Activated CD4-positive, alpha-beta T cell treated with anti-CD3 and anti-CD28 coated beads for 1 hour (primary cell): ENCODE measurements at places on chromosomes 3 and 15.

GRCh38 chr3:104447681-104448080 is 919.0 kb upstream of the ALCAM start:
- no peak for DNase-seq

GRCh38 chr3:35305406-35305805 is 333.9 kb upstream of the ARPP21 start:
- DNase-seq = no peak

GRCh38 chr3:51336261-51336660 is 48.8 kb upstream of the MANF start:
- no peak for DNase-seq

DNA sequence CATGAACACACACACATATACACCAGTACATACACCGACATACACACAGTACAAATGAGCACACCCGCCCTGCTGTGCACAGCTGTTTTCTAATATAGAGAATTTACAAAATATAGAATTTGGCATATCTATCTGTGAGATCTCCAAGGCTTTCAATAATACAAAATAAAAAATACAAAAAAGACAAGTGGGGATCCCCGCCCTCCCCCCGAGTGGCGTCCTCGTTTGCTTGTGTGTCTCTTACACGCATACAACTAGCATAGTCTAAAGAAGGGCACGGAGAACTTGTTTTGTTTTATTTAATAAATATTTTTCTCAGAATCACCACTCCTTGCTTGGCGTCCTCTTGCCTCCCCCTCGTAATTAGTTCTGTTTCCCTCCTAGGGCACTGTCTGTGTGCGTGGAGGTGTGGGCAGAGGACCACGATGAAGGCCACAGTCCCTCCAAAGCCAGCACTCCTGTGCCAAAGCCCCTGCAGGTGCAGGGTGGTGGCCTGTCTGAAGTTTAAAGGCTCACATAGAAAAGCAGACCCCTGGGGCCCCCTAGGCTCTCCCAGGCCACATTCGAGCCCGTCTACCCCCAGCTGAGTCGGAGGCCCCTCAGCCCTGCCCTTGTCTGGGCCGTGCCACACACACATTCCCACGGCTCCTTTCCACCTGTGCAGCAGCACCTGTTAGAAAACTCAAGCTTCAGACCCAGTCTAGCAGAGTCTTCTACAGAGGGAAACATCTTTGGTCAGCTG is 82.1 kb downstream of the SEC22A start:
- DNase-seq = no peak

- no peak for DNase-seq
Observed at GRCh38 chr3:23700616-23701015, 105.1 kb upstream of the UBE2E1 start.

- peak; percentile 24 for DNase-seq
Observed at GRCh38 chr15:31483053-31483985, 156.7 kb downstream of the KLF13 start.

DNA sequence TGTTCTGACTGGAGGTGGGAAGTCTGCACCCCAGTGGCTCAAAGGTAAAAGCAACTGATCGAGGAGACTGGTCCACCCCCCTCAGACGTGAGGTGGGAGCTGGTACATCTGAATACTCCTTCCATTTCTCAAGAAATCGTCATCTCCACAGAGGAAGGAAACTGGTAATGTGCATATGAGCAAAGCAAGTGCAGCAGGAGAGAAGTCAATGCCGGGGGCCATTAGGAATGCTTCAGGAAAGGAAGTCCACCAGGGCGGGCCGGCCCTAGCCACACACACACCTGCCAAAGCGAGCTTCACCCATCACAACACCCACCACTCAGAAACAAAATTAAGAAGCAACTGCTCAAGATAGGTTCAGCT is 8.5 kb downstream of the TBC1D2B start:
- no peak for DNase-seq

DNA sequence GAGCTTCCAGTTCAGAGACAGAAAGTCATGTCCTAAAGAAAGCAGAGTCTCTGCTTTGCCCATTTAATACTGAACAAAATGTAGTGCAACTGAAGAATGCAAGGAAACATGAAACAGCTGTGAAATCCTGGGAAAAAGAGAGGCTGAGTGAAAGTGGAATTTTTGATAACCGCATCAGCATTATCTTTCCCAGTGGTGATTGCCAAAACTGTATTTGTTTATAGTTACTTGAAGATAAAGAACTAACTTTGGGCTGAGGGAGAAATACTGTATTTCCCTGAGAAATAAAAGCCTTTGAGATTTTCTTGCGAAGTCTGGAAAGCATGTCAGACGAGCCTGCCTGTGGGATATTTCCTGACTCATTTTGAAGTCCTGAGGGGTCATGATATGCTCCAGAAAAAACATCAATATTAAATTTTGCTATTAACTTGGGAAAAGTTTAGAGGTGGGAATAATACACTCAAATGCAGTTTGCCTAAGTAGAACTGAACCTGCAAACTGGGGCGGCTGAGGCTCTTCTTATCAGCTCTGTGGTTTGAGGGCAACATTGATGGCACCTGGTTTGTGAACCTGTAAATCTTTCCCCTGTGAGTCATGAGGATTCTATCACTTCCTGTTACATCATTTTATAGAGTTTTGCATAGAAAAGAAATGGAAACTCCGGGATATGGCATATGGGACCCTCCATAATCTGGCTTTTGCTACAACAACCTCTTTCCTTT is 855.3 kb downstream of the MCTP2 start:
- no peak for DNase-seq

DNA sequence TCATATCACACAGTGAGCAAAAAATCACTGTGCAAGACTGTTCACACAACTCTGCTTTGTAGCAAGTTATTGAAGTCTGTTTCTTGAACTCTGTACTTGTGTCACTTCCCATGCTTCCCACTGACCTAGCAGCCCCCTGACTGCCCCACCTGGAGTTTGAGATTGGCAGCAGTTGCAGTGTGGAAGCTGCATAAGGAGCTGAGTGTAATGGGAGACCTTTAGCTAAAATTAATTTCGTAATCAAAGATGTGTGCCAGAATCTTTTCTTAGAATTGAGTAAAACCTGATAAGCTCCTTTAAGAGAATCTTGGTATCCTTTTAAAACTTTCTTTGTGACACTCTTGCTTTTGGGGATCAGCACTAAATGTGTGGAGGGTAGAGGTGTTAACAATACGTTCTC is 42.8 kb downstream of the NKIRAS1 start:
- no peak for DNase-seq

GRCh38 chr3:59426821-59427565 is 377.2 kb upstream of the CFAP20DC start:
- DNase-seq = no peak

- no peak for DNase-seq
Observed at GRCh38 chr3:177174607-177175170, 22.6 kb downstream of the TBL1XR1 start.

DNA sequence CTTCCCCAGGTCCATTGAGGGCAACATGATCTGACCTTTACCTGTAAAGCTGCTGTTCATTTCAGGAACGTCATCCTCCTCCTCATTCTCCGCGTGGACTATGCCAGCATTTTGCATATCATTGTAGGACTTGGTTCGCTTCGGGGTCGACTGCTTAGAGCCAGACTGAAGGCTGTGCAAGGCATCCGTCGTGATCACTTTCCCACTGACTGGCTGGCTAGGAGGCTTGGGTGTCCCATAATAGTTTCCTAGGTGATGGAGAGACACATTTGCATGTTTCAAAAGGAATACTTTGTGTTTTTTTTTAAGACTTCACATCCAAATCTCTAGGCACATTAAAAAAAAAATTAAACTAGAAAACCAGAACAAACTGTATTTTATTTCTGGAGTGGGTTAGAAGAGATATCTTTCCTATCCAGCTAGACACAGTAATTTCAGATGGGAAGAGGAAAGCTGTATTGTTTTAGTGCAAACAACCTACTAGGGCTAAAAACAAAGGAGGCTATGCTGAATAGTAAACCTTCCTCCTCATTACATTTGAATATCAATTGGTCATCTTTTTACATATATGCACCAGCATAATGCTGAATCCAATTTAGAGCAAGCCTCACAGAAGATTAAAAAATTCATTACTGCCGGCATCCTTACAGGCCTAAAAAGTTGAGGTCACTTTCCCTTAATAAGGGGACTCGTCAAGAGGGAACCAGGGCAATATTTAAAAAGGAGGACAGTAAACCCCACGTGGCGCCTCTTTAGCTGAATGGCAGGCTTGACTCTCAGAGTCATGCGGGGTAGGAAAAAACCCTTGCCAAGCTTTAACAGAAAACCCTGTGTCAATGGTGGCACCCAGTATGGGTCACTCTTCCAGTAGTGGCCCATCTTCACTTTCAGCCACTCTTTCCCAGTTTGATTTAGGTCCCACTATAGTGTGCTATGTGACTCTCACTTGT is 559.9 kb downstream of the MAGI1 start:
- DNase-seq = no peak

- DNase-seq = no peak
Observed at GRCh38 chr15:24786347-24786746, 110.8 kb downstream of the NPAP1 start.

- no peak for DNase-seq
Observed at GRCh38 chr3:188007897-188008296, 146.1 kb upstream of the LPP start.

DNA sequence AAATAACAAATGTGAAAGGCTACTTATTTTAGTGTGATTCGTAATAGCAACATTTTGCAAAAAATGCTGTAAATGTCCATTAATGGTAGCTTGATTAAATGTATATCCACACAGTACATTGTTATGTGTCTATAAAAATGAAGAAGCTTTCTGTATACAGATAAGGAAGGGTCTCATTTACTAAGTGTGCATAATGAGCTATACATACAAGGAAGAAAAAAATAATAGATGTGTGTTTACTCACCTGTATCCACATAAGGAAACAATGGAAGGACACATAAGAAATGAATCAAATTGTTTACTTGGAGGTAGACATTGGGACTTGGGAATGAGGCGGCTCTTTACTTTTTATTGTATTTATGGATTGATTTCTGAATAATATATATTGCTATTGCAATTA is 34.9 kb downstream of the MED12L start:
- DNase-seq = no peak

DNA sequence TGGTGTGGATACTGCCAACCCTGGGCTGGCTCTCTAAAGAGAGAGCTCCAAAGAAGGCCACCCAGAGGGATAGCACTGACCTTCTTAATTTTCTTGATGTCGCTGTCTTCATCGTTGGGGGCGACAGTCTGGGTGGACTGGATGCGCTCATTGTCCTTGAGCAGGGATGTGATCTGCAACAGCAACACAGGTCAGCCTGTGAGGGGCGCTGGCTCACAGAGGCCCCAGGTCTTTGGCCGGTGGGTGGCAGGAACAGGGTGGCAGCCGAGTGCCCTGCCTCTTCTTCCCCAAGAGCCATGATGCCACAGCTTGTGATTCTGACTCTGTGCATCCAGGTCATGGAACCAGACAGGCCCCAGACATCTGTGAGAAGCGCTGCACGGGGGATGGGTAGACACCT is 41.2 kb downstream of the RASGRF1 start:
- DNase-seq = no peak

- no peak for DNase-seq
Observed at GRCh38 chr3:179882292-179882691, 154.4 kb downstream of the PEX5L start.

- no peak for DNase-seq
Observed at GRCh38 chr3:127667119-127667681, 5.6 kb upstream of the ABTB1 start.

- DNase-seq = no peak
Observed at GRCh38 chr3:40302784-40303183, 6.7 kb upstream of the EIF1B start.

DNA sequence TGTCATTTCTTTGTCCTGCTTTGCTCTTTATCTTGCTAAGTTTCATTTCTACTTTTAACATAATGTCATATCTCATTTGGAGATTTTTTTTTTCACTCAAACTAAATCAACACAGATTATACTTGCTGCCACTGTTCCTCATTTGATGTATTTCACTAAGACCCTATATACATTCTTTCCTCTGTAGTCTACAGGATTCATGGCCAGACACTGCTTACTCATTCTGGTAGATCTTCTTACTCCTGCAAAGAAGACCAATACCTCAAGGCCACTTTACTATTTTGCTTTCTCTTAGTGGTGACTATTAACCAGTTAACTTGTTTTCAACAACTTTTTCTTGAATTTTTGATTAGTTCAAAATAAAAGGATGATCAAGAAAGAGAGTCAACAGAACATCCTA is 26.6 kb downstream of the SLC24A5 start:
- DNase-seq = no peak

- no peak for DNase-seq
Observed at GRCh38 chr15:85913461-85913860, 118.7 kb upstream of the KLHL25 start.

GRCh38 chr3:157754451-157754850 is 251.2 kb upstream of the VEPH1 start:
- no peak for DNase-seq

DNA sequence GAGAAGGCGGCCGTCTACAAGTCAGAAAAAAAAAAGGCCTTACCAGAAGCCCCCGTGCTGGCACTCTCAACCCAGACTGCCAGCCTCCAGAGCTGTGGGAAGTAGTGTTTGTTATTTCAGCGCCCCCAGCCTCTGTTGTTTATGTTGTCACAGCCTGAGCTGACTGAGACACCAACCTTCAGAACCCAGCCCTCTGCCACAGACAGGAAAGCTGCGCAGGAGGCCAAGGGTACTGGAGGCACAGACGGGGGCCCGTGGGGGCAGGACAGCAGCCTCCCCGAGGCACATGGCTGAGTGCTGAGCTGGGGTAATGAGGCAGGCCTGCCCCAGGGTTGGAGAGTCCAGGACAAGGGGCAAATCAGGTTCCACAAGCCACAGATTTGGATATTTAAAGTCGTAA is 33.7 kb downstream of the HCN4 start:
- DNase-seq = no peak

- no peak for DNase-seq
Observed at GRCh38 chr15:44101944-44102343, 93.1 kb downstream of the FRMD5 start.

DNA sequence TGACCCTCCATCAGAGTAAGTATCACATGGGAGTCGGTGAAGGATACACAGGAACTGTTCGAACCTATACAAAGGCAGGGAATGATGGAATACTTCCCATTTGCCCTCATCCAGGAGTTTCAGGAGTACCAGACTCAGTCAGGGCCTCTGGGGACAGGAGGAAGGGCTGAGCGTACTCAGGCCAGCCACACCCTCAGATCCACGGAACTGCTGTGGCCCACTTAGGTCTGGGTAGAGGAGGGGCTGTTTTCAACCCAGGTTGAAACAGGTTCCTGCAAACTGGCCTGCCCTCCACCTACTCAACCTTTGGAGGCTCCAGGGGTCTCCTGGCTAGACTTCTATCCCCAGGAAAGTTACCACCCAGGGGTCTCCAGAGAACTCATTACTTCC is 6.7 kb upstream of the IGDCC3 start:
- no peak for DNase-seq

DNA sequence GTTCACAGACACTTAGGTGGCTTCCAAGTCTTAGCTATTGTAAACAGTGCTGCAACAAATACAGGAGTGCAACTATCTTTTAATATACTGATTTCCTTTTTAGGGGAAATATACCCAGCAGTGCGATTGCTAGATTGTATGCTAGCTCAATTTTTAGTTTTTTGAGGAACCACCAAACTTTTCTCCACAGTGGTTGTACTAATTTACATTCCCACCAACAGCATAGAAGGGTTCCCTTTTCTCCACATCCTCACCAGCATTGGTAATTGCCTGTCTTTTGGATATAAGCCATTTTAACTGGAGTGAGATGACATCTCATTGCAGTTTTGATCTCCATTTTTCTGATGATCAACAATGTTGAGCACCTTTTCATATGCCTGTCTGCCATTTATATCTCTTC is 58.9 kb downstream of the ZNF148 start:
- DNase-seq = no peak

- no peak for DNase-seq
Observed at GRCh38 chr3:76912841-76913383, 127.0 kb upstream of the ROBO2 start.
